ENCODE measurements at places on chromosomes 4 and X.

DNA sequence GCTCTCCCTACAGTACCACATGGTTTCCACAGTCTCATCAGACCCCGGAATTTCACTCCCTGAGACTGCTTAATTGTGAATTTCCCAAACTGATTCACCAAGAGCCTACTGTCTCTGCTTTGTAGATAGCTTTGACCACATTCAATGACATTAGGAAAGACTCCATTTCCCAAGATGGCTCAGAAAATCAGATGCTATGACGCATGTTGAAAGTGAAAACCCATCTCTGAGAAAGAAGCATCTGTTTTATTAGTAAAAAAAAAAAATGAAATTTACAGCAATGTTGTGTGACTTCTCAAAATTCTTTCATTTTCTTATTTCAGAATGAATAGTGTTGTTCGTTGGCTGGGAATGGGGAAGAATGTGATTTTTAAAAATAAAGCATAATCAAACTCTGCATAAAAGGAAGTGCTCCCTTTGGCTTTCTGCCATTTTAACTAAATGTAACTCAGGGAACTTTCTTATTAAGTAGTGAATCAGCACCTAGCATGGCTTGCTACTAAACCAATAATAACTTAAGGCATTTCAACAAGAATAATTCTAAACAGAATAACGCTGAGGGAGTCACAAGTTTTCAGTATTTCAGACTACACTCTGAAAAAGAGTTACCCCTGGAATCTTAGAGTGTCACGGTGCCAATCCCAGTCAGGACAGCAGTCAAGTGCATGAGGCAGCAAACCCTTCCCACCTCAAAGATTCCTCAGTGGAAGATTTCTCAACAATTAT, 97.4 kb upstream of the MYOZ2 start:
- no peak for DNase-seq

DNA sequence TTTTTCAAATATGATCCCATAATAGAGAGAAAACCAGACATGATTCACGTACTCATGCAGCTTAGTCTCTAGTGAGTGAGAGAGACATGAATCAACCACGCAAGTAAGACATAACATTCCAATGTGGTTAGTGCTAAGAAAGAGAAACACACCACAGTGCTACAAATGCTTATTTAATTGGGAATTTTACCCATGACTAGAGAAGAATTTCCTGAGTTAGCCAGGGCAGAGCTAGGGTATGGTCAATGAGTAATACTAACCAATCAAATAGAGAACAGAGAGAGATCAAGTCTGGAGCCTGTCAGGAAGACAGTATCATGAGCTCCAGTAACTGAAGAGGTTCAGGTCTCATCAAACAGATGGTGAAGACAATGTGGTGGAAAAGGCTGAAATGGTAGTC, 495.2 kb downstream of the PDGFC start:
- DNase-seq: peak; percentile 94

DNA sequence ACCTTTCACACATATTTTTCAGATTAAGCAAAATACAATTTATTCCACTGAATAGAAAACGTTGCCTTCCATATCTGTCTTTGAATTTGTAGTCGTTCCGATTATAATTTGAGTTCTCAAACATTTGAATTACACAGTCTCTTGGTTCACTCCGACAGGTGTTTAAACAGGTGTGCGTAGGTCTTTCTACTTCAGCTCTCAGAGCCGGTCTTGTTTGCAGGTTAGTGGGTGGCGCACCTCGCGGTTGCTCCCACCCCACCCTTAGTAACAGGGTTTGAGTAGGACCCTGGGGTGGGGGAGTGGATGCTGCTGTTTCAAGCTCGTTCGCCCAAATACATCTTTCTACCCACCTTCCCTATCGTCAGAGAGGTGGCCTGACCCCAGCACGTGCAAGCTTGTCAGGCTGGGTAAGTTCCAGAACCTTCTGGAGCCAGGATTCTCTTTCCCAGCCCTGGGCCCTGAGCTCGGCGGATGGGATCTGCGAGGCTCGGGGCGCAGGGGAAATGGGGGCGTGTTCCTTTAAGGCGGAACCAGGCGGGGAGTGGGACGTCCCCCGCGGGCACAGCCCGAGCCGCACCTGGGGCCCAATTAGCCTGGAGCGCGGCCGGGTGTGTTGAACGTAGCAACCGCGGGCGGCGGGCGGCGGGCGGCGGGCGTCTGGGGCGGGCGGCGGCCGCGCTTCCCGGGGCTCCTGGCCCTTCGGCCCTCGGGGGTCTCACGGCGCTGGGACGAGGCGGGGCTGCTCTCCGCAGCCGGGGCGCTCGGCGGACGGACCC, at the start of gene FAM149A:
FAM149A (plus strand) TSS at position 591 of the 776 bp plus-strand sequence.
- no peak for DNase-seq

DNA sequence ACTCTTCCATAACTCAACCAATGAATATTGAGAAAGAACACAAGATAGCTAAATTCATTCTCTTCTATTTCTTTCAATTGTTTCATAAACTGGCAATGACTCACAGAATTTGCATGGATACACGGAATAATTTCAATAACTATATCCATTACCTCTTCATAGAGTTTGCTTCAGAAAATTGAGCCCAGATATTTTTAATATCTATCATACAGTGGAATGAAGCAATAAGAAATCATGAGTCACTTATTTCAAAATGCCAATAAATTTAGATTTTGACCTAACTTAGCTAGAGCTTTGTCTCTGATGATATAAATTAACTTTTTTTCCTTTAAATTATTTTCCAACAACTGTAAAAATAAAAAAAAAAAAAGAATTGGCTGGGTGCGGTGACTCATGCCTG, 22.2 kb upstream of the MANBA start:
- no peak for DNase-seq

DNA sequence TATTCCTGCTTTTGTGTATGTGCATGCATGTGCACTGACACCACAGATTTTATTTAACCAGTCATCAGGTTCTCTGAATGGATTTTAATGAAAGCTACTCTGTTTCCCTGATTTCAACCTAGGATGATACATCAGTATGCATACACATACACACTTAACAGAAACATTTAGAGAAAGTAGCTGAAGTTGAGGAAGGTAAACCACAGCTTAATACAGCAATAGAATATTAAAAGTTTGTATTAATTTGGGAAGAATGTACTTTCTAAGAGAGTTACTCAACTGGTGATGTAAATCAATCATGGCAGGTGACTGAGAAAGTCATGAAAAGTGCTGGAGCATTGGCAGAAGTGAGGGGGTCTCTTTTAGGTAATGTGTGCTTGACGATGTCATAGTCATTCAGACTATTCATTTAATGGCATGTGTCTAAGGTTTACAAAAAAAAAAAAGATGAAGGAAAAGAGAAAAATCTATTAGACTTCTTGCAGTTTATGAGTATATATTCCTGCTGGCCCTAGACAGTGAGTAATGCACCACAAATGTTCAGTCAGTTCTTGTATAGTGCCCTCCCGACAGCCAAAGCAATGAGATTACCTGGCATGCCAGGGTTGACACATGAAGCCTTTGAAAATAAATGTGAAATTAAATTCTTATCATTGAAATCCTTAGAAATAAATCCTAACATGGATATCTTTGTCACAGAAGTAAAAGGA, 187.6 kb downstream of the RAPGEF2 start:
- peak; percentile 59 for DNase-seq

DNA sequence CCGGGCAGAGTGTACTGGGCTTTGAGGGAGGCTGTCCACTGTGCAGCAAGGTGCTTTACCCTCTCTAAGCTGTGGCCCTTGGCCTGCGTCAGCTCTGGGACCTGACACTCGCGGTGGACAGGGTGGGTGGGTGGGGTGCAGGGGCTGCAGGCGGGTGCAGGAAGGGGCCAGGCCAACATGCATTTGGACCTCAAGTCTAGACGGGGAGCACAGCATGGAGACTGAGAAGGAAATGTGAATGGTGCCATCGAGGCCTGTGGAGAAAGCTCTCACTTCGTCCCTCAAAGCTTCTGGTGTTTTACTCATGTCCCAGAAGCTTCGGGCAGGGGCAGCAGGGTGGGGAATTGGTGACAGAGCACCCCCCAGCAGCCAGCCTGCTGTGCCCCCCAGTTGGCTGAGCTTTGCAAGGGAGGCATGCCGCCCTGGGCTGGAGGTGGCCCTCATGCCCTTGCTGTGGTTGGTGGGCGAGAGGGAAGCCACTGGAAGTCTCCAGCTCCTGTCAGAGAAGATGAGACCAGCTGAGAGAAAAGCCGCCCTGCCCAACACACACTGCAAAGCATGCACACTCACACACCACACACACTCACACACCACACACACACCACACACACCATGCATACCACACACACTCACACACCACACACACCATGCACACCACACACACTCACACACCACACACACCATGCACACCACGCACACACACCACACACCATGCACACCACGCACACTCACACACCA, 12.3 kb downstream of the PNMA6E start:
- DNase-seq: no peak

DNA sequence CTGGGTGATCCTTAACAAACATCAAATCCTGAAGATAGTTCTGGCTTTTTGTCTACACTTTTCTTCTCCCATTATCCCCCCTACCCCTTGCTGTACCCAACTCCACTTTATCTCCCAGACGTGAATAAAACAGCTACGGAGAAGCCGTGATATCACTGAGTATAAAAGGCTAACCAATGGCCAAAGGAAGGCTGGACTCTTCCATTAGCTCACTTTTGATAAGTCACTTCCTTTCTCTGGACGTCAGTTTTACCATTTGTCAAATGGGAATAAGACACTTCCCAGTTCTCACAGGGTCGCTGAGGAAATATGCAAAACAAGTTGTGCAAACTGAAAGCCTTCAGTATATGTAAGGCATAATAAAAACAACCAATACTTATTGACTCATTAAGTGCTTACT, 38.6 kb upstream of the EDA2R start:
- peak; percentile 55 for DNase-seq

DNA sequence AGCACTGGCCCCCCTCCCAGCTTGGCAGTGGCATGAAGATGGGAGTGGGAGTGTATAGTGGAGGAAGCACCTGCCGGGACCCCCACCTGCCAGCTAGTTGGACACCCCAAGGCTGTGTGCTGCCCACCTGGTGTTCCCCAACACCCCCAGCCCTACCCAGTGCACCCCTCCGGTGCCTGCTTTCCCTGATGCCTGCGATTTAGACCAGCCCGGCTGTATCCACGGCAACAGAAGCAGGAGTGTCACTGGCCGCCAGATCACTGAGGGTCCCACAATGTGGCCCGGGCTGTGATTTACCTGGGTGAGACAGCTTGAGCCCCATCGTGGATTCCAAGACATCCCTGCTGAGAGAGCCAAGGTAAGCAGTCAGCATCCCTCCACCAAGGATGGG, 533 bp downstream of the GPR173 start:
- no peak for DNase-seq

DNA sequence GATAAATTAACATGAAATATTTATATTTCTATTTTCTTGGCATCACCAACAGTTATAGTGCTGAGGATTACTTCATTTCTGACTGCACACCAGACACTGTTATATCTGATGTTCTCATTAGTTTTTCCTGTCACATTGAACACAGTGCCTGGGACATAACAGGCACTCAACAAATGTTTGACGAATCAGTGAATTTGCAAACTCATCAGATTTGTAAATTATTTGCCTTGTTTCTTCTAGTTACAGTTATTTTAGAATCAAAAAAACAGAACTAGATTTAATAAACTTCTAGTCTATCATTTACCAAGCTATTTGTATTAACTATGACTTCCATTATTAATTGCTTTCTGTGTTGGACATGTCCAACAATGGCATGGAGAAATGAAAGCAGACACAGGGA, 483.3 kb downstream of the KLHL13 start:
- no peak for DNase-seq

DNA sequence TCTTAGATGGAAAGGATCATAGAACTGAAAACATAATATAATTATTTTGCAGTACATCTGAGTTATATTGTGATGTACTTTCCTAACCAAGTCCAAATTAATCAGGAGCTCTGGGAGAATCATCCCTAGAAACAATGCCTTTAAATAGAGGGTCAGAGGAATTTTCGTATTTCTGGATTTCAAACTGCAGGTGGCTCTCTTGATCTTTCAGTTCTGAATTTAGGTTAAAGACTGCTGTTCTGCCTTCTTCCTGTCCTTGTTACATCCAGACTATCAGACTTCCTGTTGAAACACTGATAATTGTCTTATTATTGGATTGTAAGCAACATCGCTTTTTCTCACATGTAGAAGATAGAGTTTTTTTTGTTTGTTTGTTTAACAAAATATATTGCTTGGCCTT, 142.7 kb downstream of the RPA4 start:
- DNase-seq: peak; percentile 2
